ENCODE measurements at places on chromosomes 11 and 22.

GRCh38 chr22:27057717-27058116, 400.3 kb downstream of the MIAT start:
- DNase-seq: no peak

- DNase-seq: no peak
Measured at GRCh38 chr11:61555051-61555969, 25.6 kb downstream of the SYT7 start.

DNA sequence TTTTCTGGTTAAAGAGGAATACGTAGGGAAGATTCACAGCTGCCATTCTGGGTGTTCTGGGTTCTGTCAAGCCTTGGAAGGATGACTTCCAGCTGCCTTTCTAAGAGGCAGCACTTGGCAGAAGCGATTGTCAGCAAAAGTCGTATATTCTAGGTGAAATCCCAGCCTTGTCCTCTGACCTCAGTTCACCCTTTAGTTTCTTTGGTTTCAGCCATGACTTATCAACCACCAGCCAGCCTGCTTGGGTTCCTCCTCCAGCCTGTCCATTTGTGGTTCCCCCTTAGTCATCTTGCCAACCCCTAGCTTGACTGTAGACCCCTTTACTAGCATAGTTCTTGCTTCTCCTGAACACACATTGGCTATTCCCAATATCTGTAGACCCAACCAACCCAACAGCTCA, 102.3 kb upstream of the CD44 start:
- DNase-seq: no peak

DNA sequence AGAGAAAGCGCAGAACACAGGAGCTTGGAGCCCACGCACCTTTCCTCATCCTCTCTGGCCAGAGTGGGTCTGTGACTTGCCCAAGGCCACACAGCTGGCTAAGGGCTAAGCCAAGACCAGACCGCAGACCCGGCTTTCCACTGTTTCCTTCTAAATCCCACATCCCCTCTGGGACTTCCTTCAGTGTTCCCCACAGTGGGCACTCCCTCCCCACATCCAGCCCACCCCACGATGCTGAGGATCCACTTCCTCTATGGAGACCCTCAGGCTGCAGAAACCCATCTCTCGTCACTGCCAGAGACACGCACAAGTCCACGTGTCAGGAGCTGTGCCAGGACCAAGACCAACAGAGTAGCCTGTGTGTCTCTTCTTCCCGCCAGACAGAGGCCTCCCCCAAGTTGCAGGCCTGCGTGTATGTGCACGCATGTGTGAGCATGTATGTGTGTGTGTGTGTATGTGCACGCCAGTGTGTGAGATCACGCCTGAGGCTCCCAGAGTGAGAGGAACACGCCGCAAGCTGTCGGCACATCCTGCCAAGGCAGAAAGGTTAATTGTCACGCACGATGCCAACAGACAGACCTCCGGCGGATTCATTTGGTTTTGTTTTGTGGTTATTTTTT, 21.6 kb downstream of the PDGFB start:
- no peak for DNase-seq

DNA sequence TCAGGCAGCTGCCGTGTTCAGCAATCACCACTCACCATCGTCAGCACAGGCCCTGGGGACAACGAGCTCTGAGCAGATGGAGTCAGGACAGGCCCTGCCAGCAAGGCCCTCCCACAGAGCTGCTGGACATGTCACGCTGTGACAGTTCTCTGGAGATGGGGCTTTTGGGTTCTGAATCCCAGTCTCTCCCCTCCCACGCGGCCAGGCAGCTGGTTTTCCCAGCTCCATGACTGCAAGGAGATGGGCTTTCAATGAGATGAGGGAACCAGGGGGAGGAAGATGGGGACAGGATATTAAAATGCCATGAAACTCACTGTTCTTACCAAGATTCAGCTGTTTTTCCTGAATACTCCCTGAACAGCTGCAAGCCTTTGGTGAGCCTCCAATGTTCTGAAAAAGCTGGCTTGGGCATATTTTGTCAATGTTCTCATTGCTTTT, 305.9 kb downstream of the BRD1 start:
- no peak for DNase-seq

DNA sequence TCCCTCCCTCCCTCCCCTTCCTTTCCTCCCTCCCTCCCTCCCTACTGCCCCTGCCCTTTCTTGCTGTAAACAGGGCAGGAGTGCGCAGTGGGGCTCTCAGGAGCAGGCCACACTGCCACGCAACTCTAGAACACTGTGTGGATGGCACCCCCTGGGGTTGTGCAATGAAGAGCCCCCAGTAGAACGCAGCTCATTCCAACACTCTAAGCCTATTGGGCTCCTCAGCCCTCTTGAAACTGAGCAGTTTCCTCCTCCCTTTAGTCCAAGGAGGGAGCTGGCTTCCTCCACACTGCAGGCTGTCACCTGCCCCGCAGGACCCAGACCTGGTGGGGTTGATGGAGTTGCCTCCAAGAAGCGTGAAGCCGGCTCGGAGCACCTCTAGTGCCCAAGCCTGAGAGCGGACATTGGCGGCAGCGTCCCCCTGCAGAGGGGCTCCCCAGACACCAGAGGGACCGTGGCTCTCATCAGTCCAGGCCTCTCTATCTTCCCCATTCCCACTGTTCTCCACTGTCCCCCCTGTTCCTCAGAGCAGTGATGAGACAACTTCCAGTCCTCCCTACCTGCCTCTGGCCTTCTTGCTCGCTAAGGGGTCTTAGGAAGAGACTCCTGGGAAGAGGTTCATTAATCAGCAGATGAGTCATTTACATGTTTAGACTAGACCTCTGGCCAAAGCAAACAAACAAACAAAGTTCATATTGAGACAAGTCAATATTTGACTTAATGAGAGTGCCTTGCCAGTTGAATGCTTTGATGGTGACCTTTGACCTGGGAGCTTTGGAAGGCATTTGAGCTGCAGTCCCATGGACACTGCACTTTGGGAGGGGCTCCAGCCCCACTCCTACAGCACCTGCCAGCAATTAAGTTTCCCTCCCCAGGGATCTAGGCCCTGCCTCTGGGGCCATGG, 64.0 kb downstream of the RPUSD4 start:
- DNase-seq: no peak

- peak; percentile 70 for DNase-seq
Measured at GRCh38 chr11:14029971-14030920, 67.7 kb downstream of the SPON1 start.

DNA sequence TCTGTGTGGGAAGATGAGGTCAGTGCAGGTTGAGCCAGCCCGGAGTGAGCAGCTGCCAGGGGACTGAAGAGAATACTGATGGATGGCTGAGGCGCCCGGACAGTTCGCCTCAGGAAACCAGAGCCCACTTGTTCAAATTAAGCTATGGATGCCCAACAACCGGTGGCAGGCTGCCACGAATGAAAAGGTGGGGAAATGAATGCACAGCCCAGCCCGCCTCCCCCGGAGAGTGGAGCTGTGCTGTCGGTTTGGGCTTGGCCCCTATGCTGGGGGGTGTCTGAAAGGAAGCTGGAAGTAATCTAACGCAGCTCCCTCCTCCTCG, 21.9 kb downstream of the HSPA8 start:
- no peak for DNase-seq

GRCh38 chr11:9850224-9850895, 186.5 kb downstream of the SWAP70 start:
- peak; percentile 29 for DNase-seq

- DNase-seq: no peak
Measured at GRCh38 chr11:29957431-29957830, 59.4 kb downstream of the KCNA4 start.

Measured in AG20443 (cell line).